ENCODE measurements at places on chromosomes 5 and 9. TPM values are rescaled to one million over a fixed set of nuclear protein-coding genes. Genes with fewer than 3 reads are reported as not detected.

The DOLK gene
- total RNA-seq: 9.3 TPM

The MAMDC4 gene
- 4.3 TPM for total RNA-seq

The GPX8 gene
- not detected for total RNA-seq

The DAB2 gene
- total RNA-seq: 0.53 TPM

The DNM1 gene
- total RNA-seq: 0.21 TPM

The ARL14EPL gene
- total RNA-seq: not detected

The SLC23A1 gene
- total RNA-seq: 4.1 TPM

The FOXD4L3 gene
- total RNA-seq: 0.11 TPM

The EPB41L4B gene
- total RNA-seq: 0.28 TPM

The MOB3B gene
- 1.4 TPM for total RNA-seq

The HACD4 gene
- total RNA-seq: 5.8 TPM

The EDIL3 gene
- total RNA-seq: 0.32 TPM
